ENCODE measurements at places on chromosomes 5 and 9.

- DNase-seq = no peak
- H3K27me3 ChIP-seq = no peaks in the 10 kb centered on the region
- H3K36me3 ChIP-seq = no peaks in the 10 kb centered on the region
- H3K27ac ChIP-seq = no peak overlapping the region
- no peaks in the 10 kb centered on the region for H3K4me1 ChIP-seq
- no peak overlapping the region for H3K4me3 ChIP-seq
Measured at GRCh38 chr9:116855881-116856662, 169.0 kb downstream of the TRIM32 start.

DNA sequence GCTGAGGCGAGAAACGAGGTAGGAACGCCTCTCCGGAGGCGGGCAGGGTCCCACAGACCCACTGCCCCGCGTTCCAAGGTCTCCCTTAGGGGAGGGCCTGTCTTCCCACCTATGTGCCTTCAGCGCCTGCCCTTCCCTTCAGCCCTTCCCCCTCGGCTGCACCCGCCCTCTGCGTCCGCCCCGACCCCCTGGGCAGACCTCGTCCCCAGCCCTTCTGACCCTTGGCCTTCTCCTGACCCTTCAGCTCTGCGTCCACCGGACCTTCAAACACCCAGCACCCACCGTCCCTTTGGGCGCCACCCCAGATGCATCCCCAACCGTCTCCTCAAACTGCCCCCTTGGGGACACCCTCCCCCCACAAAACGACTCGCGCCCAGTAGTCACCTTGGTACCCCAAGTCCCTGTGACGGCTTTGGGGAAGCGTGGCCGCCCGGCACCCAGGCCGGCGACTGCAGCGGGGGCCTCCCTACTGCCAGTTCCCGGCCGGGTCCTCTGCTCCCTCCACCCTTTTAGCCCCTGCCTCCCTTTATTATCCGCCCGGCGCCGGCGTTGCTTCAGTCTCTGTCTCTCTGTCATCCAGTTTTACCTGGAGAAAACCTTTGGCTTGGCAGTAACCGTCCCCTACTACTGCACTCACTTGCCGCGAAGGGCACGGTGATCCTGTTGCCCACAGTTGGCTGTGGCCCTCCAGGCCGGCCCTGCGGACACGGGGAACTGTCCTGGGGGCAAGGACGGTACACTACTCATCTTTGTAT, 421 bp downstream of the RUSC2 start:
- DNase-seq = peak; percentile 67
- H3K27ac ChIP-seq = peak overlapping the region; percentile 84
- H3K27me3 ChIP-seq = no peaks in the 10 kb centered on the region
- no peaks in the 10 kb centered on the region for H3K36me3 ChIP-seq

DNA sequence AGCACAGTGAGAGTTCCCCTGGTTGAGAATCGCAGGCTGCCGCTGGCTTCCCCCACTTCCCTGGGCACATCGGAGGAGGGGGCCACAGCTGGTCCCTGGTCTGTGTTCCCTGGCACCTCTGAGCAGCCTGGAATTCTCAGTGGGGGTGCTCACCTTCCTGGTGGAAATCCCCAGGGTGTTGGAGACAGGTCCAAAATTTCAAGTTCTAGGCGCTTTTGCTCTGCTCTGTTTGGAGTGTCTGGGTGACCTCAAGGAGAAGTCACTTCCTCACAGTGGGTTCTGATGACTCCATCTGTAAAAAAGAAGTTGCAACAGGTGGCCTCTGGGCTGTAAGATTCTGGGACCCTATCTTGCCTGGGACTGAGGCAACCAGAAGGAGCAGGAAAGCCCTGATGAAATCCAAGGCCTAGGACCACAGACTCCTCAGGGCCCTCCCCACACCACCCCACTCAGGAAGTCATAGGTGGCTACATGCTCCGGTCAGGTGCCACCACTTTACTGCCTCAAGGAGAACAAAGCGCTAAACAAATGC, at the start of gene TRAF1:
TSS of gene TRAF1 (minus strand) at position 400 of the 532 bp plus-strand sequence. CDS start 721 bp downstream, outside the sequence.
- H3K27me3 ChIP-seq = no peaks in the 10 kb centered on the region
- H3K36me3 ChIP-seq = no peaks in the 10 kb centered on the region
- no peak within 1 kb of the TSS for H3K27ac ChIP-seq
- no peak for DNase-seq
- H3K4me1 ChIP-seq = peaks cover 8% of the 10 kb centered on the region
- no peak within 1 kb of the TSS for H3K4me3 ChIP-seq

GRCh38 chr5:143887903-143888665, 76.1 kb downstream of the HMHB1 start:
- H3K36me3 ChIP-seq = no peaks in the 10 kb centered on the region
- no peak overlapping the region for H3K27ac ChIP-seq
- no peaks in the 10 kb centered on the region for H3K27me3 ChIP-seq

DNA sequence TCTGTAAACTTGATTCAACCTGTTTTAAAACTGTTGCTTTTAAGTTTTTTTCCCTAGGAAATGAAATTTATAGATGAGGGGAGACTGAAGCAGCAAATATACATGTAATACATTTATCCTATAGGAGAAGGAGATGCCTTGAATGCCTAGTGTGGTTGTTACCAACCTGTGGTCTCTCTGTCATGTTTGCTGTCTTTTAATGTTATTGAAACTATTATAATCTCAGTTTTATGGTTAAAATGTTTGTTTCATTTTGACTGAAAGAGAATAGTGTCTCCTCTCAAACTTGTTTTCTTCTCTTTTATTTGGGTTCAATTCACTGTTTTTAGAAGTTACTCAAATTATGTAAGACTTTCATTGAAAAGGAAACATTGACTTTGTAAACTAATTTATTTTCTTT, 15.8 kb downstream of the MRPL22 start:
- no peaks in the 10 kb centered on the region for H3K27me3 ChIP-seq
- no peak overlapping the region for H3K4me3 ChIP-seq
- H3K36me3 ChIP-seq = peaks cover 33% of the 10 kb centered on the region
- no peaks in the 10 kb centered on the region for H3K4me1 ChIP-seq
- no peak for DNase-seq
- H3K27ac ChIP-seq = no peak overlapping the region

- H3K27ac ChIP-seq = no peak overlapping the region
- no peaks in the 10 kb centered on the region for H3K27me3 ChIP-seq
- H3K4me3 ChIP-seq = no peak overlapping the region
- DNase-seq = no peak
Measured at GRCh38 chr9:123568691-123569688, 213.0 kb downstream of the CRB2 start.

GRCh38 chr9:133362359-133363044, 6.2 kb downstream of the SURF2 start:
- DNase-seq = no peak
- H3K4me1 ChIP-seq = peaks cover 53% of the 10 kb centered on the region
- no peak overlapping the region for H3K4me3 ChIP-seq
- H3K36me3 ChIP-seq = peaks cover 78% of the 10 kb centered on the region
- H3K27me3 ChIP-seq = no peaks in the 10 kb centered on the region

- DNase-seq = no peak
- H3K27ac ChIP-seq = no peak overlapping the region
- no peaks in the 10 kb centered on the region for H3K27me3 ChIP-seq
- H3K36me3 ChIP-seq = no peaks in the 10 kb centered on the region
Measured at GRCh38 chr5:135253601-135254178, 145.3 kb downstream of the MACROH2A1 start.

- no peak overlapping the region for H3K4me3 ChIP-seq
- peak; percentile 86 for DNase-seq
- peak overlapping the region; percentile 73 for H3K27ac ChIP-seq
- H3K36me3 ChIP-seq = peaks cover 30% of the 10 kb centered on the region
- H3K27me3 ChIP-seq = no peaks in the 10 kb centered on the region
Measured at GRCh38 chr9:112836394-112836793, 54.3 kb downstream of the SLC46A2 start.

DNA sequence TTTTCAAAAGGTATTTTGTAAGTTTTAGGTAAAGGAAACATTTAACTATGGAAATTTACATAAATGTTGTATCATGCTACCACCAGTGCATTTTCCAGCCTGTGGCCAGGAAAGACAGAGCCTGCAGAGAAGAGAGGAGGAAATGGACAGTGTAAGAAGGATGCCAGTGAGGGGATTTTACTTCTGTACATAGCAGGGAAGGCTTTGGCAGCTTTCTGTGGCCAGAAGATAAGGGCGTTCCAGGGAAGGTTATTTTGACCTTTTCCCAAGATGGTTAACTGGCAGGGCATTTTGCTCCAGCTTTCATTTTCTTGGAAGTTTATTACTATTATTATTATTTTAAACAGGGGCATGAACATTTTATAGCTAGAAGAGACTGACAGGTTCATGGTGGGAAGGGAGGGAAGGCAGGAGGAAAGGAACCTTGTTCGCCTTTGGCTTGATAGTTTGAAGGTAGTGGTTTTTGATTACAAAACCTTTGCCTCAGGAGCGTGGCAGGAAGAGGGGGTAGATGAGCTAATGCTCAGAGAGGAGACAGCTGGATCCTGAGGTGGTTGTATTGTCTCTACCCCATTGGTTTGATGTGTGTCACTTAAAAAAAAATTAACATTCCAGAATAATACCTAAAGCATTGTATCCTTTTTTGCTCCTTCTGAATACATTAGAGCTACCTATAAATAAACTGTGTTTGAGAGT, 4.1 kb downstream of the ISOC1 start:
- H3K27ac ChIP-seq = no peak overlapping the region
- no peaks in the 10 kb centered on the region for H3K27me3 ChIP-seq
- no peak for DNase-seq

GRCh38 chr9:5665059-5665458, 36.2 kb downstream of the RIC1 start:
- DNase-seq = no peak
- peaks cover 9% of the 10 kb centered on the region for H3K36me3 ChIP-seq
- H3K4me1 ChIP-seq = no peaks in the 10 kb centered on the region
- no peaks in the 10 kb centered on the region for H3K27me3 ChIP-seq
- H3K4me3 ChIP-seq = no peak overlapping the region
- no peak overlapping the region for H3K27ac ChIP-seq

- H3K27me3 ChIP-seq = no peaks in the 10 kb centered on the region
- no peak for DNase-seq
- no peaks in the 10 kb centered on the region for H3K4me1 ChIP-seq
Measured at GRCh38 chr5:11596185-11596584, 308.1 kb downstream of the CTNND2 start.

GRCh38 chr5:103690676-103691075, 128.1 kb upstream of the NUDT12 start:
- no peaks in the 10 kb centered on the region for H3K27me3 ChIP-seq
- H3K4me1 ChIP-seq = no peaks in the 10 kb centered on the region
- H3K36me3 ChIP-seq = no peaks in the 10 kb centered on the region
- no peak overlapping the region for H3K4me3 ChIP-seq
- no peak overlapping the region for H3K27ac ChIP-seq

GRCh38 chr5:54964405-54964804, 21.0 kb downstream of the ESM1 start:
- H3K4me1 ChIP-seq = no peaks in the 10 kb centered on the region
- no peak for DNase-seq
- peaks cover 2% of the 10 kb centered on the region for H3K27me3 ChIP-seq
- H3K27ac ChIP-seq = no peak overlapping the region
- no peak overlapping the region for H3K4me3 ChIP-seq
- H3K36me3 ChIP-seq = no peaks in the 10 kb centered on the region

DNA sequence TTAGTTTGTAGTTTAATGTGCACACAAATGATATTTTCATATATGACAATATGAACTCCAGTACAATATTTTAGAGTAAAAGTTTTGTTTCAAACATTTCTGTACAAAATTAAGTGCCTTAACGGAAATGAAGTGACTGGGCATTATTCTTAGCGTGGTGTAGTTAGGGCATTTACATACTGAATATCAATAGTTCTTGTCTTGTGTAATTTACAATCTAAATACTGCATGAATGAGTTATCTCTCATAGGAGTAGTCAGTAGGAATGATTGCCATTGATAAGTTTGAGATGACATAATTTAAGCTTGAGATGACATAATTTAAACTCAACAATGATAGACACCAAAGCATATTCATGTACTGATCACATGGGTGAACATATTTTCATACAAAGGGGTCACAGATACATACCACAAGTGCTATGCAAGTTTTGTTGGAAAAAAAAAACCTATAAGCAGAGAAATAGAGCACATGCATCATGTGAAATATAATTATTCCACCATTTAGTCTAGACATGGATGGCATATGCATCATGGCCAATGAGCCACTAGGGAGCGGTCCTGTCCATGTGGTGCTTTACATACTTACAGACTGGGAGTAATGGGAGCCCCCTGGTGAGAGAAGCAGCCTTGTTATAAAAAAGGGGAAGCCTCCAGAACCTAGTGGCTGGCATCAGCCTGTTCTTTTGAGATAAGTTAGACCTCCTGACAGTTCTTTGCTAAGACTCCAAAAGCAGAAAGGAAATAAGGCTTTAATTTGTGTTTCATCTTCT, 1523.9 kb downstream of the MAT2B start:
- H3K27ac ChIP-seq = no peak overlapping the region
- H3K4me1 ChIP-seq = no peaks in the 10 kb centered on the region
- no peak for DNase-seq
- H3K27me3 ChIP-seq = no peaks in the 10 kb centered on the region
- no peak overlapping the region for H3K4me3 ChIP-seq
- H3K36me3 ChIP-seq = no peaks in the 10 kb centered on the region

DNA sequence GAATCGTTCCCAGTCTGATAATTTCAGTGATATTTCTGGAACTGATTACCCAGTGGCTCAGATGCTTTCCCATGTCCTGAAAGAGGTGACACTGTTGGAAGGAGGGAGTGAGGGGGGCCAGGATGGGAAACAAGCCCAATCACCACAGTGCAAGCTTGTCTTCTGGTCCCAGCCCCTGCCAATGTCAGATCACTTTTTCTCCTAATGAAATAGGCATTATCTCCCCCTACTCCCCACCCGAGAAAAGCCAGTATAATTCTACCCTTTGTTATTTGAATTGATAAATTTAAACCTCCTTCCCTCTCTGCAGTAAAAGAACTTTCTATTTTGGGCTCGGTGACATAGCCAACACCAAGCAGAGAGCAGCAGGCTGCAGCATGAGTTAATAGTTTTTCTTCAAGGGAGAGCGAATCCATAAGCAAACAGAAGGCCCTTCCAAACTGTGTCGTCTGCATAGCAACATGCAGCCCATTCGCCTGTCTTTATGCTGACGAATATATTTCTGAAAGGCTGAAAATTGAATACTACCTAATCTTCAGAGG, 14.6 kb upstream of the PPP2CA start:
- H3K27ac ChIP-seq = peak overlapping the region; percentile 59
- peaks cover 20% of the 10 kb centered on the region for H3K4me1 ChIP-seq
- H3K36me3 ChIP-seq = no peaks in the 10 kb centered on the region
- peak; percentile 70 for DNase-seq

GRCh38 chr5:177604656-177605055, 4.7 kb downstream of the B4GALT7 start:
- peaks cover 28% of the 10 kb centered on the region for H3K36me3 ChIP-seq
- peaks cover 12% of the 10 kb centered on the region for H3K4me1 ChIP-seq
- H3K27ac ChIP-seq = no peak overlapping the region
- H3K27me3 ChIP-seq = no peaks in the 10 kb centered on the region
- no peak for DNase-seq
- H3K4me3 ChIP-seq = no peak overlapping the region

- no peaks in the 10 kb centered on the region for H3K36me3 ChIP-seq
- no peak for DNase-seq
- no peaks in the 10 kb centered on the region for H3K27me3 ChIP-seq
- peaks cover 34% of the 10 kb centered on the region for H3K4me1 ChIP-seq
- no peak overlapping the region for H3K27ac ChIP-seq
Measured at GRCh38 chr5:56673171-56673570, 142.2 kb upstream of the MAP3K1 start.

- H3K4me1 ChIP-seq = peaks cover 19% of the 10 kb centered on the region
- DNase-seq = peak; percentile 50
- H3K4me3 ChIP-seq = no peak overlapping the region
Measured at GRCh38 chr5:172785429-172786088, 14.6 kb upstream of the DUSP1 start.
